D341Med (cell line): ENCODE measurements at places on chromosomes 1 and 21.

- DNase-seq = no peak
Observed at GRCh38 chr1:156664767-156665411, 12.3 kb downstream of the NES start.

- DNase-seq = no peak
Observed at GRCh38 chr1:237181743-237182317, 139.8 kb downstream of the RYR2 start.

DNA sequence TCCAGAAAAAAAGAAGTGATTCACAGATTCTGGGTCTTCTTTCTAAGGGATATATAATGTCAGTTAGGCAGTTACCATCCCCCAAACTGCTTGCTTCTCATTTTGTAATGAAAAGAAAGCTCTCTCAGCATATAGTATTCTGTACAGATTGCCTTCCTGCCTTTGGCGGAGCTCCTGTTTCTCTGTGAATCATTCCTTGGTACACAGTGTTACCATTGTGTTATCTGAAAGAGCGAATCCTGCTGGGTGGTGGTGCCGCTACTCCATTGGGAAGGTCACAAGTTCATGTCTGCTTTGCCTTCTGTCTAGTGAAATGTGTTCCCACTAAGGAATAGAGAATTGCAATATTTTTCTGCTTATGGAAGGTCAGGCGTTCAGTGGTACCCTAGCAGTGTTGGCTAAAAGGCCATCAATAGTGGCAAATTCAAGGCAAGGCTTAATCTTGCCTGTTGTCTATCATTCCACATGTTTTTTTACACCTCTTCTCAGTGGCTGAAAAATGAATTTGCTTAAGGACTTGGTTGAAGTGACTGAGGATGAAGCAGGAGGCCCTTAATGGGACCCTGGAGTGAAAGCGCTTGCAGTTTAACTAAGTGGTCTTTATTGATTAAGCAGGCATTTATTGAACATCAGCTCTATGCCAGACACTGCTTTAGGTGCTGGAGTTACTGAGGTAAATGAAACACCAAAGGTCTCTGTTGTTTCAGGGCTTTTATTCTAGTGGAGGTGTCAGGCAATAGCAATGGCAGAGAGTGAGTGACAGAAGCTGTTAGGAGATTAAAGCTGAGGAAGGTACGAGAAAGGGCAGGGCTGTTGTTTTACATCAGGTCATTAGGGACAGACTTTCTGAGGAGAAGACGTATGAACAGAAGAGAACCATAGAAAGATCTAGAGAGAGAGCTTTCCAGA lies 186.7 kb downstream of the PDE4B start:
- no peak for DNase-seq

DNA sequence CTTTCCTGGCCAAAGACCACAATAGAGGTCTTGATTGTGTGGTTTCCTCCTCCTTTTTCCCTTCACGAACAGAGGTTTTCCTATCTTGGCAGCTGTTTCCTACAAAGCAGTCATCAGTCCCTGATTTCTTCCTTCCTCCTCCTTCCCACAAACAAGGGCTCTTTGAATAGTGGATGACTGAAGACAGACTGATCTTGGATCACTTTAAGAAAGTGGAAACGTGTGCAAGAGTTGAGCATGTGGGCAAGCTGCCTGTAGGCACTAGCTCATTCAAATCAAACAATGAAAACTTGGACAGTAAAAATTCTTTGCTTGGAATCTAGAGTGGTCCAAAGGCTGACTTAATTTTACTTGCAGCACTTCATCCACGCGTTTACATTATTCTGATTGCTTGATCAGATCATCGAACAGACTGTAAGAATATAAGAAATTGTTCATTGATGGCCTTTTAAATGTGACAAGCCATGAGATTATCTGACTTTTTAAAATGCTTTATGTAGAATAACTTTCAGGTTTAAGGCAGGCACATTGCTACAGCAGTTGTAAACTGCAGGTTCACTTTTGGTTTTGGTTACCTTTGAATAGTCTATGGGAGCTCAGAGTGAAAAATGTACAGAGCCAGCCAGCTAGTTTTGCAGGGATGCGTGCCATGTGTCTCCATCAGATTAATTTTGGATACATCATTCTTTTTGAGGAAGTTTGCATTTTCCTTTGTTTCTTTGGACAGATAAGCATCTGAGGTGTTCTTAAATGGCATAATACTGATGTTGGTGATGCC lies 34.4 kb downstream of the ADGRL2 start:
- DNase-seq = no peak

DNA sequence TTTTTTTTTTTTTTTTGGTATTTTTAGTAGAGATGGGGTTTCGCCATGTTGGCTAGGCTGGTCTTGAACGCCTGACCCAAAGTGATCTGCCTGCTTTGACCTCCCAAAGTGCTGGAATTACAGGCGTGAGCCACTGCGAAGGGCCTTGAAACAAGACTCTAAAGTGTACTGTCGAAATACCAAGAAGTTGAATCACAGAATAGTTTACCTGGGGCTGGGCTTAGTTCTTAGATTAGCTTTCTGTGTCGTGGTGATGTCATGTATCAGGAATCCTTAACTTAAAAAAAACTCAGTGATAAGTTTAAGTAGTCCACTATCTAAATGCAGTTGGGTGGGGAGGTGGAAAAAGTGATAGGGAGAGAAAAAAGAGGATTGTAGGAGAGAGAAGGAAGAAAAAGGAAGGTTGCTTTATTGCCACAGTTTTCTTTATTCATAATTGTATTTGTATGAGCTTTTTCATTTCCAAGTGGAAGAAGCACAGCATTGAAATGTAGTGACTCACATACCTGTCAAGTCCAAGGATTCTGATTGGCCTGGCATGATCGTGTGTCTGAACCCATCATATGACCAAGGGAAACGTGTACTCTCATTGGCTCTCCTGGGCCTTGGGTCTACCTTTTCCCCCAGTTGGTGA lies 13.4 kb downstream of the ITSN1 start:
- no peak for DNase-seq

GRCh38 chr1:1910651-1911331 lies 4.3 kb upstream of the CALML6 start:
- DNase-seq = no peak

GRCh38 chr21:29719521-29719920 lies 220.3 kb downstream of the GRIK1 start:
- peak; percentile 66 for DNase-seq

- DNase-seq = no peak
Observed at GRCh38 chr1:169681140-169681539, 30.3 kb downstream of the SELL start.

- DNase-seq = no peak
Observed at GRCh38 chr1:207926984-207927383, 16.1 kb upstream of the CD34 start.

DNA sequence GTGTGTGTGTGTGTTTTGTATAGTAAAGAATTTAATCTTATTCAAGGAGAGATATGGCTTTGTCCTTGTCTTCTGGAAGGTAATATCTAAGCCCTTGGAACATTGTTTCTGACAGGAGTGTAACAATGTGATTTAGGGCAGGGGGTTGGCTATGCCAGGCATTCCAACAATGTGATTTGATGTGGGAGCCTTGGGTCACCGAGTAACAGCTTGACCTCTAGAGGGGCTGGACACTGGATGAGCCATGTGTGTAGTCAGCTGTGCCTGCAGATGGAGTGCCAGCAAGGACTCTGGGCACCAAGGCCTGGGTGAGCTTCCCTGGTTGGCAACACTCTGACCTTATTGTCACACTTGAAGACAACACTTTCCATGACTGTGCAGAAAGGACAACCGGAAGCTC lies 336.1 kb upstream of the ZP4 start:
- no peak for DNase-seq

DNA sequence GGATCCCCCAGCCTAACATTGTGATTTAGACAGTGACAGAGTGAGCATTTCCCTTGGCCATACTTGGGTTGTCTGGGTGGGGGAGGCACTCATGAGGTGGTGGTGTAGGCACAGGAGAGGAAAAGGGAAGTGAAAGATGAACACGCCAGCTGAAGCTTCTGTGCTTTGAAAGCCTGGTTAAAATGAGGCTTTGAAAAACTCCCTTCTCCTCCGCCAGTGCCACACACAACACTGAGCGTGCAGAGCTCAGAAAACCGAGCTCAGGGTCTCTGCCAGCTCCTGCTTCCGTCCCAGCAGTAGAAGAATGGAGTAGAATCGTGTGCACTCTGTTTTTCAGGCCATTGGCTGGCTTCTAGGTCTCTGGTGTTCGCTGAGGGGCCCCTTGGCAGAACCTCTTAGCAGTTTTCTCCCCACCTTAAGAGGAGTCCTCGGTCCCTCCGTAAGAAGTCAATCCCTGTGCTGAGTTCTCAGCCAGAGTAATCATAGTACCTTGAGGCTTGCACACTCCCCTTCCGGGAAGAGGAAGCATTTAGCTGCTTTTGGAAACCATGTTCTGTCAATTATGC lies 12.9 kb downstream of the PLEKHM2 start:
- no peak for DNase-seq

DNA sequence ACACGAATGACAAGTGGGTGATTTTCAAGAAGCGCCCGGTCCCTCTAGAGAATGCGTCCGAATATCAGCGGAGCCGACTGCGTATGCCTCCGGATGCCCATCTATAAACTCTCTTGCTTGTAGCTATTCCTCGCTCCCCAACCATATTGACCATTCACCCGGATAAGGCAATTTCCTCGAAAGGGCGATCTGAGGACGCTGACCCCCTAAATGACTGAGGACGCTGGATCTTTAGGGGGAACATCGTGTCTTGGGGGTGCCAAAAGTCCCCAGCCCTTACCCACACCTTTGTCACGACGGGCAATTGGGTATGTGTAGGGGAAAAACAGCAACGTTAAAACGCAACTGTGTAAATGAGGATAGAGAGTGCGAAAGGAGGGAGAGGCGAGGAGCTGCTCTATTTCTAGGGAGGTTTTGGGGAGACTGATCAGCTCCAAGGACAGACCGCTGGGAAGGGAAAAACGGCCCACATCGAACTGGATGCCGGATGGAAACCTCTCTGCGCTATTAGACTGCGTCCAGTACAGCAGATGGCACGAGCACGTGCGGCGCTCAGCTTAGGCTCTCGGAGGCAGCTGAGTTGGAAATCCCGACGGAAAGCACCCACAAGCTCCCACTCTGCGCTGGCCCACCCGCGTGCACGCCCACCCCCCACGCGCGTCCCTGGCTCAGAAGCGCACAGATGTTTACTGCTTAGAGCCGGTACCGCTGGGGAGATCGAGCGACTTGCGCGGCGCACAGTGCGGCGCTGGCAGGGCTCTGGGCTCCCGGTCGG lies 2.9 kb upstream of the PRRX1 start:
- DNase-seq = peak; percentile 70

DNA sequence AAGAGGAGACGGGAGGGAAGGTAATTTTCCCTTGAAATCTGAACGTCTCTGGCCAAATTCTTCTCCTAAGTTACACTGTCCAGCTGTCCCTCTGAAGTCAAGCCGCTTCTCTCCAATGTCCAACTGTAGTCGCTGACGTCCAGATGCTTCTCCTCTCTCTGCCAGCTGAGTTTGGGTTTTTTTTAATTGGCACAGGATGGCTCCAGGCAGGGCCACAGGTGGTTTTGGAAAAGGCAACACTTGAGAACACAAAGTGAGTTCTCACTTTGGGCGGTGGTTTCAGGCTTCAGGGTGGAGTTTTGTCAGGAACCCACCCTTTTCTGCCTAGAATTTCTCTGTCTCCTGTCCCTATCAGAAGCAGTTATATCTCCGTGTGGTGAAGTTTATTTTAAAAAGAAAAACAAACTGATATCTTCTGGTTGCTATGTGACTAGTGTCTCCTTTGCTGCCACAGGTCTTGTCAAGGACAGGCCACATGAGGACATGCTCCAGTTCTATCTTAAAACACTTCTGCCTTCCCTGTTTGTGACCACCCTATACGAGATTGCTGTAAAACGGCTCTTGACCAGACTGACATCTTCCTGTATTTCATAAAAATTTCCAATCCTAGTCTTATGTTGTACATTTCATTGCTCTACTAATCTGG lies 472.3 kb upstream of the ADGRL4 start:
- DNase-seq = no peak

DNA sequence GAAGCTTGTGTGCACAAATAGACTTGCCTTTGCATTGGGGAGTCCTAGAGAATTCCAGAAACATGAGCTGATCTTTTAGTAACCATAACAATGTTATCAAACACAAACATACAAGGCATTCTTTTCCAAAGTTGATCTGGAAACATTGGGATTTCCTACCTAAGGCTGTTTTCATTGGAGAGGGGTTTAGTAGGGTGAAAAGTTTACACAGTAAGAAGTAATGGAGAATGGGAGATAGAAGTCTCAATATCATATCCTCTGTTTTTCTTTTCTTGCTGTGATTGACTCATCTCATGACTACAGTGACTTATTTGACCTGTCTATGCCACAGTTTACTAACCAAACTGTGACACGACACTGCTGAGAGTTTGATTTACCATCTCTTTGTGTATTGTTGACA lies 65.6 kb upstream of the PLA2G4A start:
- no peak for DNase-seq

- no peak for DNase-seq
Observed at GRCh38 chr21:34302521-34302920, 61.3 kb upstream of the KCNE2 start.

- DNase-seq = no peak
Observed at GRCh38 chr1:67463298-67463955, 33.2 kb upstream of the SERBP1 start.

- peak; percentile 87 for DNase-seq
Observed at GRCh38 chr1:220652995-220653394, 37.2 kb upstream of the C1orf115 start.

DNA sequence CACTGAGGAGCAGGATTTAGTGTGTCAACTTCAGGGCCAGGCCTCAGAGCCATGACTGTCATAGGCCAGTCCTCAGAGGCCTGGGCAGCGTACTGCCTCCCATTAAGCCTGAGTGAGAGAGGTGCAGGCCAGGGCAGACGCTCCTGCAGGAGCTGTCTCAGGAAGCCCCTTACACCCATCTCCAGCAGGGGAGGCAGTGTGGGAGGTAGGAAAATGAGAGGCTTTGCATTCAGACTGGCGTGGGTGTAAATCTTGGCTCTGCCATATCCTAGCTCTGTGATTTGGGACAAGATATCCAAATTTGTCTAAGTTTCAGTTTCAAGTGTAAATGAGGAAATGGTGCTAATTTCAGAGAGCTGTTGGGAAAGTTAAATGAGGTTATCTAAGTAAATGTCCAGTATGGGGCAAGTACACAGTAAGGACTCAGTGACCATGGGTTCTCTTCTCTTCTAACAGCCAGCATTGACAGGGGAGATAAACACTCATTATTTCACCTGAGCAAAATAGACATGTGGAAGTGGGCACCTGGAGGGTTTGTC lies 184.1 kb downstream of the ZSCAN20 start:
- DNase-seq = no peak

- peak; percentile 52 for DNase-seq
Observed at GRCh38 chr1:54973205-54973921, 7.1 kb upstream of the TMEM61 start.

GRCh38 chr1:211587123-211587522 lies 8.2 kb upstream of the SLC30A1 start:
- DNase-seq = no peak

GRCh38 chr1:39969531-39970270 lies 14.8 kb downstream of the MFSD2A start:
- no peak for DNase-seq

DNA sequence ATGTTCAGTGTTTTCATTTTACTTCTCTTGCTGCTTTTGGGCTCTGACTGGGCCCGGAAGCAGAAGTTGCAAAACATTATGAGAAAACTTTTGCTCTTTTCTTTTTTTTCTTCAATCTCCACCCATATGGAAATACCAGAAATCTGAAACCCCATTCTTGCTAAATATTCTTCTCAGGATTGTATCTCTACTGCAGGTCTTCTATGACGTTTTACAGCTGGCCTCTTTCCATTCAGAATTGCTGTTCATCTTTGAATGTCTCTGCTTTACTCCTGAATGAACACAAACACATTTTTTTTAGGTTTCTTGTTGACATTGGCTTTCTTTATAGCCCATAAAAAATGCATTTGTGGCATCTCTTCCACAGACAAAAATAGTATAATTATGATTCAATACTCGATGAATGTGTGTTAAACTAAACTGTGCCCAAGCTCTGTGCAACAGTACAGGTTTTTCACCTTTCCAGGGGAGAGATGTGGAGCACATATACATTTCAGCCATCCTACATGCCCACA lies 18.8 kb downstream of the PTPRC start:
- DNase-seq = no peak
